NCI-H1417 treated with DMSO at 0.1 percent for 48 hours (cell line): ENCODE measurements at places on chromosomes 16 and 17.

DNA sequence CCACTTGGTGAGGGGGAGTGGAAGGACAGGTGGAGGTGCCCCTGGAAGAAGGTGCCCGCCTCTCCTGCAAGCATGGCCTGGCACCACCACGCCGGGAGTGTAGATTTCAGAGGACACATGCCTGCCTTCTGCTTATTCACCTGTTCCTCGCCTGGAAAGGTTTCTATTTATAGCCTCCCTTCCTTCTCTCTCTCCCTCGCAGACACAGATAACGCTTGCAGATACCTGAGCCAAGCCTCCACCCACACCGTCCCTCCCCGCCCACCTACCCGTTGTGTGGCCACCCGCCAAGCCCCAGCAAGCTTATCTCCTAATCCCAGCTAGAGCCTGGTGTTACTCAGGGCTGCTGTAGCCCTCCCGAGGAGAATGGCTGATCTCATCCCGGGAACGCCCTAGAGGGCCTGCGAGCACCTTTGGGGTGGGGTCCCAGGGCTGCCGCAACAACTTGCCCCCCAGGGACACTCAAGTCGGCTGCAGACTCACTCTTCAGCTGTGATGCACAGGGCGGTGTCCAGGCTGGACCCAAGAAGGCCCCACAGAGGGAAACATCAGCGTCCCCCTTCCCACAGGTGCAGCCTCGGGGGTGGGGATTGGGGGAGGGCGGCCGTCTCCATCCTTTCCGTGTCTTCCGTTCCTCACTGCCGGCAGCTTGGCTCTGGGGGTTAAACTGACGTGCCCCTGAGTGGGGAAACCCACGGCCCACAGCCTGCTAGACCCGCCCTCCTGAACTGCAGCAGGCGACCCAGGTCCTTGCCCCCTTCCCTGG is 1.9 kb upstream of the SNAI3 start:
- no peak for DNase-seq

- no peak for DNase-seq
These were observed 321.1 kb downstream of the HS3ST3B1 start for GRCh38 chr17:14621826-14622614.

DNA sequence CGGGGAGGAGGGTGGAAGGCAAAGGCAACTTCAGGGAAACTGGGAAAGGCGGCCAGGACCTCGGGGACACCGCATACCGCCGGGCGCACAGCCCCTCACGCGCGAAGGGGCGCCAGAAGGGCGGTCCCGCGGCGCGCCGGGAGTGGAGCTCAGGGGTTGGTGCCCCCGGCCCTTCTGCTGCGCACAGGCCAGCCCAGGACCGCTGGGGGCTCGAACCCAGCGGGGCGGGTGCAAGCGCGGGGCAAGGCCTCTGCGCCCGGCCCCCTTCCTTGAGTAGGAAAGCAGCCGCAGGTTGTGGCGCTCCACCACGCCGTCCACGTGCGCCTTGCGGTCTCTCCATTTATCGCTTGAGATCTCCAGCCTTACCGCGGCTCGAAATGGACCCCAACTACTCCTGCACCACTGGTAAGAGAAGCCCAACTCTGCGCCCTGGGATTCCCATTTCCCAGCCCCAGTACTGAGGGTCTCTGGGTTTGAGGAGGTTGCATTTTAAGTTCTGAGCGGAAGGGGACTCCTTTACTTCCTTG is 3.0 kb upstream of the MT1A start:
- no peak for DNase-seq

DNA sequence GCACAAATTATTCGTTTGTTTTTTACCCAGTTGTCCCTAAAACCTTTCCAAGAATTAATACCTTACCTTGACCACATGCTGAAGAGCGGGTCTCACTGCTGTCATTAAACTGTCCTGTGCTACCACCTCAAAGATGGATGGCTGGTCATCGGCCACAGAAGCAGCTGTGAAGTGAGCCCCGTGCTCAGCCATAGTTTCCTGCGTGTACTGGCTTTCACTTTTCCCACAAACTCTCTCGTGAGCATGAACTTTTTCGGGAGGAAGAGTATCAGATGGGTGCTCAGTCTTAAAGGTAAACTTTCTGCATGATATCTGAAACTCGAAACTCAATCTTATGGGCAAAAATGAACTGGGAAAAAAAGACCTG is 558 bp downstream of the PEX12 start:
- DNase-seq = no peak
